ENCODE measurements at places on chromosomes 3 and 15.

- DNase-seq: no peak
Observed at GRCh38 chr3:101362406-101362805, 42.0 kb upstream of the IMPG2 start.

GRCh38 chr3:7576506-7576905 lies 715.6 kb downstream of the GRM7 start:
- no peak for DNase-seq

GRCh38 chr3:150165396-150166094 lies 194.8 kb upstream of the PFN2 start:
- DNase-seq: no peak

DNA sequence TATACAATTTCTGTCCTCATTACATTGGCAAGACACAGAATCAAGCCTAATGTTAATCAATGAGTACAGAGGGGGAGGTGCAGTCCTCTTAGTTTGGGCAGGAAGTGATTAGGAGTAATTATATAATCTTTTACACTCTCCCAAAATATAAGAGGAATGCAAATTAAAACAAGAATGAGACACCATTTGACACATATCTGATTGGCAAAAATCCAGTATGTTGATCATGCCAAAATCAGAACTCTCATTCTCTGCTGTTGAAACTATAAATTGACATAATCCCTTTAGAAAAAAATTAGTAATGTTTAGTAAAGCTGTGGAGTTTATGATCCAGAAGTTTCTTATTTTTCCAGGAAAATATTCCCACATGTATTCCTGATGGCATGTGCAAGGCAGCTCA lies 373.4 kb downstream of the EPHA6 start:
- no peak for DNase-seq

- DNase-seq: no peak
Observed at GRCh38 chr3:4421121-4421520, 45.9 kb downstream of the SUMF1 start.

DNA sequence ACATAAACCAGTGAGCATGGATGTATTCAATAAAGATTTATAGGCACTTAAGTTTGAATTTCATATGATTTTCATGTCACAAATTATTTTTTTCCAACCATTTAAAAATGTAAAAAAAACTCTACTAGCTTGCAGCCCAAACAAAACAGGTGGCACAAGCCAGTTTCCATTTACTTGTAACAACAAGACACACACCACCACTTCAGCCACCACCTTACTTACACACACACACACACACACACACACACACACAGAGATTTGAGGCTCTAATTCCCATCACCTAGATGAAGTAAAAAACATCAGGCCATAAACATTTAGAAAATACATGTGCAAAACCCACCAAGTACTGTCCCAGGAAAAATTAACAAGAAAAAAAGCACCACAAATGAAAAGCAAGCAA lies 25.3 kb downstream of the MYO9A start:
- DNase-seq: no peak

- DNase-seq: no peak
Observed at GRCh38 chr3:168620854-168621253, 525.1 kb upstream of the GOLIM4 start.

DNA sequence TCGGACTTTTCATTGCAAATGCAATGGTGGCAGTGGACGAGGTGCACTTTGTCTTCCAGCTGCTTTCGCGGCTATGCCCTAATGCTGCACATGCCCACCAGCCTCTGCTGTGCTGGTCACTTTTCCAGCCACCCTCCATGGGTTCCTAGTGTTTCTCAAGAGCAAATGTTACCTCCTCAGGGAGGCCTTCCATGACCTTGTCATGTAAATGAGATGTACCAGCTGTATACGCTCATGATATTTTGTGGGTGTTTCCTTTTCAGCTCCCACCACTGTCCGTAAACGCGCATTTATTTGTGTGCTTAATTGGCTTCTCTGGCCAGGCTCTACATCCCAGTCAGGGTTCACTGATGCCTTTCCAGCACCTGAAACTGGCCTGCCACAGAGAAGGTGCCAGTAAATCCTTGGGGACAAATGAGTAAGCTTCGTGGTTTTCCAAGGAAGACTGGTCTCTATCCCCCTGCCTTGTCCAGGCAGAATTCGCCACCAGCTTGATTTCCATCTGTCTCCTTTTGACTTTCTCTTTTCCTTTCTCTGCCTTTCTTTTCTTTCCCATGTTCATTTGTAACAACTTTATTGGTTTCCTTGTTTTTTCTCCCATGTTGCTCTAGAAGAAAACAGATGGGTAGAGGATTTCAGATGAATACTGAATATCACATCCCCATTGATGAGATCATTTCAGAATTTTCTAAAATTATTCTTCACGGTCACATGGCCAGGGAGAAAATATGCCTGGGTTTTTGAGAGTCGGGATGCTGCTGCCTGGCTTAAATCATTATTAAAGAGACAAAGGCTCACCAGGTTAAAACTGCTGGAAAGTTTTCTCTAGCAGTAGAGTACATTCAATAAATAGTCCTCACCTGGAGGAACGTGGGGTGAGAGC lies 82.5 kb downstream of the CHST2 start:
- no peak for DNase-seq

DNA sequence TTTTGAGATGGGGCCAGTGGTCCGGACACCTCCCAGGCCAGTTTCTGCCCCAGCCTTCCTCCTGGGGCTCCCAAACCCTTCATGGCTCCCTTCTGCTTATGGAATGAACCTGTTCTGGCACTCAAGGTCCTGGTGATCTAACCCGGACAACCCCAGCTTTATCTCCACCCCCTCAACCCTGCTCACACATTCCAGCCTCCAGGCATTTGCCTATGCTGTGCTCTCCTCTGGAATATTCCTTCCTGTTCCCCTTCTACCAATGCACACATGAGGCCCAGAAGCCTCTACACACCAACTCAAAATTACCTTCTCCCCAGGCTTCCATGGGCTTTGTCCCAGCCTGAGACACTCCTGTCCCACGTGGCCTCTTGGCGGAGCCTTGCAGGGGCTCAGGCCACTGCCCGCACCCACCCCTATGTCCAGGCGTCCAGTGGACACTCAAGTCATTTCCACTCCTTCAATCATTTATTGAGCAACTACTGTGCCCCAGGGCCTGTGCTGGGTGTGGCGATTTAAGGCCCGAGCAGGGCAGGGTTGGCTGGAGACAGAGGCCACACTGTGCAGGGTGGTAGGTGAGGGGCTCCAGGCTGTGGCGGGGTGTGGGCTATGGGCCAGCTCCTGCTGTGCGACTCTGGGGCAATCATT lies 18.8 kb downstream of the PLXND1 start:
- no peak for DNase-seq

DNA sequence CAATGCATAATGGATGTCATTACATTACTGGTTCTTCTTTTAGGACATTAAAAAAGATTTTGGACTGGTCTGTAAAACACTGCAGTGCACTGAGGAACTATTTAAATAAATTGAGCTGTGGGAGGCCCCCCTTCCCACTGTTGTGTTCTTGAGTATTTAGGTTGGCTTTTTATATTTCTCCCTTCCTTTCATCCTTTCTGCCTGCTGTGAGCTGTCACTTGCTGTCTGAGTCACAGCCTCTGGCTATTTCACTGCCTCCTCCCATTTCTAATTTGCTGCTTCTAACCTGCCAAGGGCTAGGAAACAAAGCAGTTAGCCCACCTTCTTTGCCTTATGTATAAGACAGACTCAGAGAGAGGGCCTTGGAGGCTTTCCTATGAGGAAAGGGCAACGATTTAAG lies 89.0 kb upstream of the FNDC3B start:
- no peak for DNase-seq

GRCh38 chr3:20344400-20344959 lies 158.5 kb upstream of the SGO1 start:
- DNase-seq: no peak

- DNase-seq: no peak
Observed at GRCh38 chr3:123093696-123094095, 26.9 kb downstream of the PDIA5 start.

GRCh38 chr3:123028233-123028828 lies 768 bp upstream of the SEMA5B start:
- DNase-seq: peak; percentile 12

GRCh38 chr3:24229468-24230221 lies 265.0 kb downstream of the THRB start:
- no peak for DNase-seq

GRCh38 chr3:7285505-7285904 lies 424.6 kb downstream of the GRM7 start:
- DNase-seq: no peak

DNA sequence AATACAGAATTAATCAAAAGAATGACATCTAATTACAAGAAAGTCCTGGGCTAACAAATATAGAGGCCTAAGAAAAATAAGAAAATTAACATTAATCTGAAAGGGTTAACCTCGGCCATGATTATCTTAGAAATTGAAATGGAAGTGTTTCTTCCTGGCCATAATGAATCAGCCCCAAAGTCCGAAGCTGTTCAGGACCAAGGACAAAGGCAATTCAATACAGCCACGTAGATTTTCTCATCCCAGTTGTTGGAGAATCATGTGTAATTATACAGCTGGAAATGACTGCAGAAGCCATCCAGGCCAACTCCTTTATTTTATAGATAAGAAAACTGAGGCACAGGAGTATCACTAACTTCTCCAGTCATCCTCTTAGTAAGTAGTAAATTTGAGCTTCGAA lies 38.0 kb upstream of the GBE1 start:
- no peak for DNase-seq

DNA sequence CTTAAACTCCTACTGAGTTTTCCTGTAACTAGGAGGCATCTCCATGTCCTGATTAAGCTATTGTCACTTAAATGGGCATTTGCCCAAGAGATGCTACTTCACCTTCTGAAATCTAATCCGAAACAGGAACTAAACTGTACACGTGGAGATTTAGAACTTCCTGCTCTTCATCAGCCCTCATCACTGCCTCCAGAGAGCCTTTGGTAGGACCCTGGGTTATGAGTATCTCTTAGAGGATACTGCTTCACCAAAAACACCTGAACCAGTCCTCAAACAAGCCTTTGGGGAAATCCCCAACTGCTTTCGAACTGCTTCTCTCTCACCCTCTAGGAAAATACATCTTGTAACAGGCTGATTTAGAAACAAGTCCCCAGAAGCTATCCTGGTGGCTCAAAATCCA lies 320.3 kb downstream of the GAP43 start:
- DNase-seq: no peak
